Right cardiac atrium (tissue), 5 donors: ENCODE measurements at places on chromosomes 7 and 10. TPM values are rescaled to one million over a fixed set of nuclear protein-coding genes. Genes with fewer than 3 reads are reported as not detected.

Gene ARPC1B
- 52.9 TPM for polyA plus RNA-seq

Gene CALCR
- 0.02 TPM for polyA plus RNA-seq

Gene CALY
- 0.18 TPM for polyA plus RNA-seq

Gene MCM10
- 0.07 TPM for polyA plus RNA-seq

Gene AIMP2
- polyA plus RNA-seq = 35.6 TPM

Gene ATOH7
- 0.05 TPM for polyA plus RNA-seq

Gene GDF2
- polyA plus RNA-seq = 0.14 TPM

Gene BTRC
- 11.5 TPM for polyA plus RNA-seq

Gene SKIDA1
- 0.88 TPM for polyA plus RNA-seq

Gene PRLHR
- not detected for polyA plus RNA-seq

Gene EPHA1
- polyA plus RNA-seq = 0.02 TPM

Gene ICA1
- 36.8 TPM for polyA plus RNA-seq

Gene HMX2
- polyA plus RNA-seq = not detected

Gene MEOX2
- 7.3 TPM for polyA plus RNA-seq

Gene OLAH
- 0.16 TPM for polyA plus RNA-seq

Gene MTPN
- 64.6 TPM for polyA plus RNA-seq

Gene OGDHL
- polyA plus RNA-seq = 8.0 TPM

Gene SRRM3
- 52.8 TPM for polyA plus RNA-seq

Gene PAPOLB
- 0.16 TPM for polyA plus RNA-seq

Gene CRTAC1
- 7.3 TPM for polyA plus RNA-seq

Gene RSPH10B
- 0.11 TPM for polyA plus RNA-seq

Gene SPDYE1
- 0.02 TPM for polyA plus RNA-seq

Gene IFIT1B
- polyA plus RNA-seq = not detected

Gene COL26A1
- polyA plus RNA-seq = 0.11 TPM

Gene ERVW-1
- polyA plus RNA-seq = 0.07 TPM

Gene AASS
- 9.1 TPM for polyA plus RNA-seq

Gene PLAC9
- polyA plus RNA-seq = 78.6 TPM

Gene OPN4
- 0.93 TPM for polyA plus RNA-seq

Gene POLR1F
- 5.2 TPM for polyA plus RNA-seq

Gene TFEC
- 0.41 TPM for polyA plus RNA-seq

Gene ARHGEF35
- polyA plus RNA-seq = 2.9 TPM

Gene SEMA3E
- 0.02 TPM for polyA plus RNA-seq

Gene FBXO24
- 0.27 TPM for polyA plus RNA-seq

Gene ZCWPW1
- polyA plus RNA-seq = 4.9 TPM

Gene CYP3A7
- polyA plus RNA-seq = not detected

Gene WNT8B
- polyA plus RNA-seq = not detected

Gene AKR1D1
- polyA plus RNA-seq = not detected

Gene C1QL3
- 0.09 TPM for polyA plus RNA-seq

Gene SCART1
- 0.29 TPM for polyA plus RNA-seq

Gene SEC61G
- 329 TPM for polyA plus RNA-seq

Gene PIP
- polyA plus RNA-seq = not detected

Gene FAM25C
- not detected for polyA plus RNA-seq

Gene FEZF1
- not detected for polyA plus RNA-seq

Gene FAM200A
- 6.7 TPM for polyA plus RNA-seq

Gene DTX2
- 9.6 TPM for polyA plus RNA-seq

Gene GPR146
- polyA plus RNA-seq = 17.3 TPM

Gene PSD
- polyA plus RNA-seq = 5.7 TPM

Gene TRIM73
- 1.0 TPM for polyA plus RNA-seq

Gene LRRC72
- polyA plus RNA-seq = not detected

Gene KCND2
- 0.02 TPM for polyA plus RNA-seq

Gene MACROH2A2
- polyA plus RNA-seq = 11.5 TPM

Gene ACTL6B
- not detected for polyA plus RNA-seq

Gene AKR1C2
- 52.0 TPM for polyA plus RNA-seq

Gene ASB4
- polyA plus RNA-seq = 1.4 TPM

Gene CPN1
- polyA plus RNA-seq = not detected

Gene UMAD1
- polyA plus RNA-seq = 8.0 TPM

Gene NRP1
- polyA plus RNA-seq = 37.7 TPM

Gene ACTR3C
- polyA plus RNA-seq = 4.2 TPM

Gene PPP3CB
- polyA plus RNA-seq = 34.5 TPM
